ENCODE measurements at places on chromosomes 1 and 21. TPM values are rescaled to one million over a fixed set of nuclear protein-coding genes. Genes with fewer than 3 reads are reported as not detected.

The OR2T35 gene
- not detected for total RNA-seq

- no peaks in the 10 kb centered on the region for H3K36me3 ChIP-seq
- peaks cover 41% of the 10 kb centered on the region for H3K4me1 ChIP-seq
- peak overlapping the region; percentile 35 for H3K27ac ChIP-seq
- no peaks in the 10 kb centered on the region for H3K27me3 ChIP-seq
Measured at GRCh38 chr1:115322631-115323030, 15.4 kb downstream of the NGF start.

GRCh38 chr1:25148673-25149300, 83.5 kb downstream of the SYF2 start:
- DNase-seq: no peak
- H3K4me1 ChIP-seq: no peaks in the 10 kb centered on the region
- no peaks in the 10 kb centered on the region for H3K36me3 ChIP-seq
- no peak overlapping the region for H3K4me3 ChIP-seq
- no peaks in the 10 kb centered on the region for H3K27me3 ChIP-seq
- no peak overlapping the region for H3K27ac ChIP-seq

The PALMD gene
- total RNA-seq: 23.3 TPM

GRCh38 chr1:18160290-18160942, 52.8 kb downstream of the IGSF21 start:
- H3K4me1 ChIP-seq: no peaks in the 10 kb centered on the region
- H3K27me3 ChIP-seq: no peaks in the 10 kb centered on the region
- peak overlapping the region; percentile 38 for H3K27ac ChIP-seq
- no peak overlapping the region for H3K4me3 ChIP-seq

- no peak overlapping the region for H3K4me3 ChIP-seq
- no peaks in the 10 kb centered on the region for H3K36me3 ChIP-seq
- DNase-seq: no peak
- no peaks in the 10 kb centered on the region for H3K27me3 ChIP-seq
- no peaks in the 10 kb centered on the region for H3K4me1 ChIP-seq
Measured at GRCh38 chr1:21624571-21625389, 44.4 kb downstream of the RAP1GAP start.

DNA sequence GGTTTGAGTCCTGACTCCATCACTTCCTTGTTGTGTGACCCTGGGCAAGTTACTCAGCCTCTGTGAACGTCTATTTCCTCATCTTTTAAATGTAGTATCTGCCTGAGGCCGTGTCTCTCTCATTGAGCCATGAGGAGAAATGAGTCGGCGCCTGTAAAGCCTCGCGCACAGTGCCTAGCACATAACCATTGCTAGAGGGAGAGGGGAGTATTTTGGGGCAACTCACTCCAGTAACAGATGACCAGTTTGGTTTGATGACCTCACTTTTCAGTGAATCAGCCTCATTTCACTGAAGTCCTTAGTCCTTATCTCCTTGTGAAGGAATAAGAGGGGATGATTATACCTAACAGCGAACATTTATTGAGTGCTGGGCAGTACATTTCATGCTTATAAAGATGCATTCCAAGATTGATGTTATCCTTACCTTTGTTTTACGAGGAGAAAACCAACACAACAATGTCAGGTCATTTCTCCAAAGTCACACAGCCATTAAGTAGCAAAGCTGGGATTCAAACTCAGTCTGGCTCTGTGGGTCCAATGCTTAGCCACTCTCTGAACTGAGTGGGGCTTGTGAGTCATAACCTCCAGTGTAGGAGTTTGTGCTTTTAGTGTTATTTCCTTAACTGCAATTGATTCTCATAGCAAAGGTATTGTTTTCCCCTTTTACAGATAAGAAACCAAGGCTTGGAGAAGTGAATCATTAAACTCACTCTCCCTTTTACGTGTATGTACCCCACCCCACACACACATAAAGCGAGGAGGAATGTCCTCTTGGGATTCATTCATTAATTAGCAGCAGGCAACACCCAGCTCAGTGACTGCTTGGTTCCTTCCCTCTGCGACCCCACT, 25.9 kb downstream of the KCNC4 start:
- no peak for DNase-seq
- no peaks in the 10 kb centered on the region for H3K4me1 ChIP-seq
- H3K36me3 ChIP-seq: peaks cover 17% of the 10 kb centered on the region
- no peak overlapping the region for H3K4me3 ChIP-seq

The ATP1A4 gene
- 0.68 TPM for total RNA-seq

The CACNA1S gene
- total RNA-seq: not detected

The LGR6 gene
- total RNA-seq: 76.6 TPM

The CLDN17 gene
- total RNA-seq: not detected

The RHD gene
- not detected for total RNA-seq

DNA sequence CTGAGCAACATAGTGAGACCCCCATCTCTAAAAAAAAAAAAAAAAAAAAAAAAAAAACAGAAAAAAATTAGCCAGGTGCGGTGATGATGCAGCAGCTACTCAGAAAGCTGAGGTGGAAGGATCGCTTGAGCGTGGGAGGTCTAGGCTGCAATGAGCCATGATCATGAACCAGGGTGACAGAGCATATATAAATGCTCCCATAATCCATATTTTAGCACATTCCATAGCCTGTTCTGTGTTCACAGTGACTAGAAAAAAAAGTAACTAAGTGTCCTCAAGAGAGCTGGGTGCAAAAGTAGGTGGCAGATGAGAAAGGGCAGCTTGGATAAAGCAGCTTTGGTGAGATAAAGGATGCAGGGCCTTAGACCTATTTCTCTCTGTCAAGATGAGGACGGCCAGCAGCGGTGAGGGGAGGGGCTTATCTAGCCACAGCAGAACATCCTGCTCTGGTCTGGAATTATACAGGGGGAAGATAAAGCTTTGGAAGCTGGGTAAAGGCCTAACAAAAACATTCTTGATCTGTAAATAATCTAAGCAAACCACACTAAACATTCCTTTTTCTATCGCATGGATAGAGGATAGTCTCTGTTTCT, 205.3 kb downstream of the DAB1 start:
- H3K4me1 ChIP-seq: no peaks in the 10 kb centered on the region
- H3K27me3 ChIP-seq: no peaks in the 10 kb centered on the region
- no peak overlapping the region for H3K27ac ChIP-seq
- H3K4me3 ChIP-seq: no peak overlapping the region
- no peaks in the 10 kb centered on the region for H3K36me3 ChIP-seq

The CD84 gene
- 11.6 TPM for total RNA-seq

GRCh38 chr1:182600745-182601415, 3.3 kb downstream of the RGS16 start:
- no peak overlapping the region for H3K27ac ChIP-seq
- no peaks in the 10 kb centered on the region for H3K36me3 ChIP-seq
- peaks cover 38% of the 10 kb centered on the region for H3K4me1 ChIP-seq
- H3K4me3 ChIP-seq: no peak overlapping the region

DNA sequence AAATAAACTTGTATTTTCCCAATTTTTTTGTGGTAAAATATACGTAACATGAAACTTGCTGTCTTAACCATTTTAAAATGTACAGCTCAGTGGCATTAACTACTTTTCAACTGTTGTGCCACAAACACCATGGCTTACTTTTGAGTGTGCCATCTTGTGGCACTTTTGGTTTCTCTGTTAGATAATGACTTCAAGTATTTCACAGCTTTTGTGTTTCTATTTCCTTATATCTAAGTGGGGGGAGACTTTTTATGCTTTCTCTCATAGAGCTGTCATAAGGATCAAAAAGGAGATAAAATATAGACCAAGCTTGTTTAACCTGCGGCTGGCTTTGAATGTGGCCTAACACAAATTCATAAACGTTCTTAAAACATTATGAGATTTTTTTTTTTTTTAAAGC, 44.3 kb downstream of the CDC14A start:
- no peaks in the 10 kb centered on the region for H3K27me3 ChIP-seq
- H3K27ac ChIP-seq: no peak overlapping the region
- H3K4me3 ChIP-seq: no peak overlapping the region

GRCh38 chr1:18005238-18005637, 102.4 kb upstream of the IGSF21 start:
- H3K36me3 ChIP-seq: no peaks in the 10 kb centered on the region
- no peak overlapping the region for H3K27ac ChIP-seq
- no peak for DNase-seq
- H3K27me3 ChIP-seq: no peaks in the 10 kb centered on the region
- no peaks in the 10 kb centered on the region for H3K4me1 ChIP-seq

GRCh38 chr21:27680181-27680580, 713.3 kb upstream of the ADAMTS5 start:
- DNase-seq: no peak
- H3K27me3 ChIP-seq: no peaks in the 10 kb centered on the region
- H3K4me1 ChIP-seq: no peaks in the 10 kb centered on the region
- H3K4me3 ChIP-seq: no peak overlapping the region
- H3K27ac ChIP-seq: no peak overlapping the region
- H3K36me3 ChIP-seq: no peaks in the 10 kb centered on the region

DNA sequence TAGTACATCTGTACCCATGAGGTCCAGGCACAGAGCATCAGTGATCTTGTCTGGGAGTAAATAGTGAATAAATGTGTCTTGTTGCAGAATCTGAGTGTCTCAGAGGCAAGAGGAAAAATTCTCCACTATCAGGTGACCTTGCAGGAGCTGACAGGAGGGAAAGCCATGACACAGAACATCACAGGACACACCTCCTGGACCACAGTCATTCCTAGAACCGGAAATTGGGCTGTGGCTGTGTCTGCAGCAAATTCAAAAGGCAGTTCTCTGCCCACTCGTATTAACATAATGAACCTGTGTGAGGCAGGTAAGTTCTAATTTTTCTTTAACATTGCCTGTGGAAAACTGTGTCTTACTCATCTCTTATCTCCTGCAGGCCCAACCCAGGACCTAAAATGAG, 43.1 kb downstream of the IL12RB2 start:
- no peaks in the 10 kb centered on the region for H3K36me3 ChIP-seq
- no peak overlapping the region for H3K27ac ChIP-seq
- no peaks in the 10 kb centered on the region for H3K27me3 ChIP-seq
- H3K4me3 ChIP-seq: no peak overlapping the region

DNA sequence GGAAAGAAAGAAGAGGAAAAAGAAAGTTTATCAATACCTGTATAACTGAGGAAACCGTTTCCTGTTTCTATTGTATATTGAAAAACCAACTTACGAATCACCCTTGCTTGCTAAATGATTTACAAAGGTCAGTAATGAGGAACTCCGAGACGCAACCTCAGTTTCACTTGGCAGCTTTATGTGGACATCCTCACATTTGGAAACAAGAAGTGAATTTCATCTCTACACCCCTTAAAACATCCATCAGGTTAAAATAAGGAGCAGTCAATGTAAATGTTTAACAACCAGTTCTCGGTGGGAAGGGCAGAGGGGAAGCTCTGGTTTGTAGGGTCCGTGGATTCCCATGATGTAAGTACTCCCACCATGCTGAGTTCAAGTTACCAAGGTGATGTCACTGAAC, 481.7 kb upstream of the RUNX1 start:
- H3K4me3 ChIP-seq: no peak overlapping the region
- no peak for DNase-seq
- no peak overlapping the region for H3K27ac ChIP-seq
- no peaks in the 10 kb centered on the region for H3K36me3 ChIP-seq

DNA sequence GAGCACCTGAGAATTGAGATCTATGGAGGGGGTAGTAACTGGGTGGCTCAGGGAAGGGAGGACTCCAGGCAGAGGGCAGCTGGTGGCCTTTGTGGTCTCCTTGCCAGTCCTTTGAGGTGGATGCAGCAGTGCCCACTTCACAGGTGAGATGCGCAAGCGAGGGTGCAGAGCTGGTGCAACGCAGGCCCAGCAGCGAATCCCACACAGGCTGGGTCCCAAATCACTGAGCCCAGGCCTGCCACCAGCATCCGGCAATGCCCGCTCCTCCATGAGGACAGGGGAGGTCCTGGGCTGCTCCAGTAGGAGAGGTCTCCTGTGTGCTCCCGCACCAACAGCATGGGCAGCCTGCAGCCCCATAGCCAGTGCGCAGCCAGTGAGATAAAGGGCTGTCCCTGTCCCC, 318.0 kb downstream of the PCP4 start:
- no peaks in the 10 kb centered on the region for H3K4me1 ChIP-seq
- H3K4me3 ChIP-seq: no peak overlapping the region
- no peak overlapping the region for H3K27ac ChIP-seq
- no peaks in the 10 kb centered on the region for H3K27me3 ChIP-seq
- DNase-seq: no peak

DNA sequence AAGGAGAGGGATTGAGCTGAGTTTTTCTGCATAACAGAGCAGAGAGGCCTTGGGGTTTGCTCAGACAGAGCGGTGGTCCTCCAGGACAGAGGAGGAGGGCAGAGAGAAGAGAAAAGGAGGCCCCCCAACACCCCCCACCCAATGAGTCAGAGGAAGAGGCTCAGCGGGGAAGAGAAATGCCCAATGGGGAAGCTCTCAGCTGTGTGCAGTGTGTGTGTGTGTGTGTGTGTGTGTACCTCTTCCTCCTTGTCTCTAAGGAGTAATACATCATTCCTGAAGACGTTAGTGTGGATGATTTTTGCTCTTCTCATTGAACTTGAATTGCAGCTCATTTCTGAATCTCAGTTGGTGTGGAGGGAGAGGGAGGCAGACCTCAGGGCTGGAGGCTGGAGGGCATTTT, 8.7 kb downstream of the TMPRSS3 start:
- no peaks in the 10 kb centered on the region for H3K36me3 ChIP-seq
- H3K4me3 ChIP-seq: no peak overlapping the region
- no peaks in the 10 kb centered on the region for H3K27me3 ChIP-seq
- DNase-seq: no peak

GRCh38 chr21:15063814-15064575, 805 bp downstream of the NRIP1 start:
- H3K27ac ChIP-seq: peak overlapping the region; percentile 91
- no peak for DNase-seq
- H3K36me3 ChIP-seq: no peaks in the 10 kb centered on the region
- H3K27me3 ChIP-seq: no peaks in the 10 kb centered on the region

- no peaks in the 10 kb centered on the region for H3K36me3 ChIP-seq
- H3K27me3 ChIP-seq: no peaks in the 10 kb centered on the region
- DNase-seq: no peak
Measured at GRCh38 chr1:158813164-158813563, 18.0 kb upstream of the MNDA start.

GRCh38 chr1:33740040-33740744, 123.7 kb upstream of the HMGB4 start:
- H3K36me3 ChIP-seq: no peaks in the 10 kb centered on the region
- no peaks in the 10 kb centered on the region for H3K4me1 ChIP-seq
- no peak overlapping the region for H3K27ac ChIP-seq
- no peaks in the 10 kb centered on the region for H3K27me3 ChIP-seq

DNA sequence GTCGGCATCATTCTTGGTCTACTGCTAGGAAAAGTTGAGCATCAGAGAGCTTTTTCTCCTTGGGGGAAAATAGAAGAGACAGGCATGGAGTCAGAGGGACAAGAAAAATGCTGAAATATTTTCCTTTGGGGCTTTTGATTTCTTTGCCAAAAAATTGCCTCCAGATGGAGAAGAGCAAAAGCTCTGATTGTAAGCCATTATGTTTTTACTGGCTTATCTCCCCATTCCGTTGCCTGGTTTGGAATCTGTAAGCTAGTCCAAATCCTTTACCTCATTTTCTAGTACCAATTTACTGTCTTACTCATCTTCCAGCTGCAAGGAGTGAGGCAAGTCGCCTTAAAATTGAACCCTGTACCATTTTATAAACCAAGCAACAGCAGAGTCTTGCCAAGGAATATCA, 23.3 kb upstream of the NBL1 start:
- DNase-seq: no peak
- H3K27me3 ChIP-seq: no peaks in the 10 kb centered on the region
- peaks cover 38% of the 10 kb centered on the region for H3K4me1 ChIP-seq

The FMOD gene
- 190 TPM for total RNA-seq

- DNase-seq: no peak
Measured at GRCh38 chr1:193415256-193415655, 228.8 kb upstream of the B3GALT2 start.

The SAMD11 gene
- total RNA-seq: 18.8 TPM

- peaks cover 24% of the 10 kb centered on the region for H3K4me1 ChIP-seq
- no peaks in the 10 kb centered on the region for H3K36me3 ChIP-seq
- DNase-seq: no peak
- peak overlapping the region; percentile 86 for H3K4me3 ChIP-seq
Measured at GRCh38 chr1:201739080-201739479, 89.9 kb upstream of the IPO9 start.
